ENCODE measurements at places on chromosomes 1 and 21.

- no peak for DNase-seq
Observed at GRCh38 chr1:217982331-217983050, 302.6 kb upstream of the RRP15 start.

DNA sequence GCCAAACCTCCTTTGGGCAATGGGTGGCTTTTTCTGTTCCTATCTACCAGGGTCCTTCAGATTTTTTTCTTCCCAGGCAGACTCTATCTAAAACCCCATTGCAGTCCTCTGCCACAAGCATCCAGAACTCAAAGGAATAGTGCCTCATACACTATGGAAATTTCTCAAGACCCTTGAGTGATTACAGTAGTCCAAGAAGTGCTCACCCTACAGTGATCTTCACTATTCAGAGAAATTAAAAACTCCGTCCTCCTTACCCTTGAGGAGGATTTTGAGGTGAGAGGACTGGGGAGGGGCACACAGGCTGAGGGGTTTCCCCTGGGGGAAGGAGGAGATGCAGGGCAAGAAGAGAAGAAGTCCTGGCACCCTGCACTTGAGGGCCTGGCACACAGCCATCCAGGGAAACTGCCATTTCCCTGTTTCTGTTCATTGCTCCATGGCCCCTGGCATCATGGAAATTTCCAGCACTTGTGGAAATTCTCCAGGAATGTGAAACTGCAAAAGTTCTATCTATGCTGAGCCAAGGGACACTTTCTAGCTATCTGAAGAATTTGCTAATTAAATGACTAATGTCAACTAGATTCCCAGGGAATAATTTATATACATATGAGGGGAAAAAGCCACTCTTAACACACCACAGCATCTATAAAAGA is 102.5 kb upstream of the ATP1B1 start:
- no peak for DNase-seq

- no peak for DNase-seq
Observed at GRCh38 chr1:153563991-153564390, 1.7 kb downstream of the S100A2 start.

GRCh38 chr1:117416546-117417125 is 49.4 kb downstream of the MAN1A2 start:
- no peak for DNase-seq

DNA sequence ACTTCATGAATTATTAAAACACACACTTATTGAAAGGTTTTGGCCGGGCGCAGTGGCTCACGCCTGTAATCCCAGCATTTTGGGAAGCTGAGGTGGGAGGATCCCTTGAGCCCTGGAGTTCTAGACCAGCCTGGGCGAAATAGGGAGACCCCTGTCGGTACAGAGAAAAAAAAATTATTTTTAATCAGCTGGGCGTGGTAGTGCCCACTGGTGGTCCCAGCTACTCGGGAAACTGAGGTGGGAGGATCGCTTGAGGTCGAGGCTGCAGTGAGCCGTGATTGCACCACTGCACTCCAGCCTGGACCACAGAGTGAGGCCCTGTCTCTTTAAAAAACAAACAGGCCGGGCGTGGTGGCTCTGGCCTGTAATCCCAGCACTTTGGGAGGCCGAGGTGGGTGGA is 1.7 kb downstream of the GABPB2 start:
- DNase-seq, result no peak

DNA sequence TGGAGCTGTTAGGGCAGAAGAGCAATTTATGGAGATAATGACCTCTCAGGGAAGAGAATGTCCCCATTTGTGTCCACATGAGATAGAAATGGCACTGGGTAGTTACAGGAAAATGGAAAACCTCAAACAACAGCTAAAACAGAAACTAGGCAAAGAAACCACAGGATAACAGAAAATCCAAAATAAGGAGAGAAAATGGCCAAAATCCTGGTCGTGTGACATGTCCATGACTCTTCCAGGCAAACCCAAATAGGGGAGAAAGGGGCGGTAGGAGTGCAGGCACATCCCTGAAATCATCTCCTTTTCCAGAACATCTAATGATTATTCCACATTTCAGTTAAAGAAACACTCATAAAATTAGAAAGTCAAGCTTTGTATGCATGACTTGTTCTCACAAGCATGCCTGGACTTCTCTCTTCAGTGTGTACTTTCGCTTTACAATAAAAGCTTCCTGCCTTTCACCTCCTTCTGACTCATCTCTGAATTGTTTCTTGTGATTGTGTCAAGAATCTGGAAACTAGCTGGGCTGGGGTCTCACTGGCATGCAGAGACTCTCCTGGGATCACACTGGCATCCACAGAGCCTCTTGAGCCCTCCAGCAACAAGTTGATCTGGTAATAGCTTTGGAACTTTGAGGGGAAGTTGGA is 171.4 kb upstream of the ZP4 start:
- DNase-seq, result no peak

GRCh38 chr1:186845576-186846210 is 16.9 kb downstream of the PLA2G4A start:
- DNase-seq, result no peak

DNA sequence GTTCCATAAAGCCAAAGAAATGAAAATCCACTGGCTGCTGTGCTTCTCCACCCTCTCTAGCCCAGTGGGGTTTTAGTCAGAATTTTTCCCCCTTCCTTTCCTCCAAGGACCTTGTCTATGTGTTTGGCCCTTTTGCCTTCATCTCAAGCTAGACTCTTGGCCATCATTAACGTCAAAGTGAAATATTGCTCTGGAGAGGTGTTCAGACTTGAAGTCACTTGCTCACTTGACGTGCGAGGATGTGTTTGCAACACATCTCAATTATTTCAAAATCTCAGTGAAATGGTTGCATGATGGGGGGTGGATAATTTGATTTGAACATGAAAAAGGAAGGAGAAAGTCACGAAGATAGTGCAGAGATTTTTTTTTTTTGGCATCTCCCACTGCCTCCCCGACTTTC is 13.6 kb downstream of the EVA1C start:
- no peak for DNase-seq

DNA sequence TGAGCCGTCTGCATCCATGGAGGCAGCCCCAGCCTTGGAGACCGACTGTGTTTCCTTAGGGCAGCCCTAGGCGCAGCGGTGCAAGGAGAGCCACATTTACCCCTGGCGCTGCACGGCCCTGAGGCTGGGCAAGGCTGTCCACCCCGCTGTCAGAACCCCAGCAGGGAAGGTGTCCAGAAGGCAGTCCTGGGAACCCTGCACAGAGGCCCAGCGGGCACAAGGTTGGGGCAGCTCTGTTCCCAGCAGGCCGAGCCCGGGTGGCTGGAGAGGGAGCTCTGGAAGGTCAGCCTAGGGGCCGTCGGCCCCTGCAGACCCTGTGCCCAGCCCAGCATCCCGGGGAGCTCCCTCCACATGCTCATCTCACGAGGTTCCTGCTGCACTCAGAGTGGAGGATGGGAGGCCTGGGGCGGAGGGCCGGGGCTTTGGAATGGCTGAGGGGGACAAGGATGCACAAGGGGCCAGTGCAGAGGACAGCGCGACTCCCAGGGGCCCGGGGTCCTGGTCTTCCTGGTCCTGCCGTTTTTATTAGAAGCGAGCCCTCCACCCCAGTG is 19.9 kb upstream of the SAMD11 start:
- no peak for DNase-seq

GRCh38 chr21:30395731-30396130 is at the start of gene KRTAP13-1:
KRTAP13-1 (plus strand) TSS chr21:30396031; CDS start chr21:30396087, 56 bp downstream.
- DNase-seq, result no peak

- DNase-seq, result no peak
Observed at GRCh38 chr1:59055908-59056719, 240.8 kb upstream of the FGGY start.
